ENCODE measurements at places on chromosomes 6 and 20.

- DNase-seq: no peak
Measured at GRCh38 chr6:453152-453551, 61.6 kb downstream of the IRF4 start.

GRCh38 chr6:14212632-14213031, 95.1 kb downstream of the CD83 start:
- no peak for DNase-seq

GRCh38 chr6:33954453-33954852, 150.7 kb upstream of the MLN start:
- DNase-seq: no peak

GRCh38 chr6:161444464-161444863, 170.6 kb upstream of the AGPAT4 start:
- DNase-seq: no peak

GRCh38 chr6:8172530-8172929, 70.2 kb upstream of the EEF1E1 start:
- DNase-seq: no peak

All from CD4-positive, alpha-beta T cell (primary cell).